ENCODE measurements at places on chromosomes 6 and 20.

DNA sequence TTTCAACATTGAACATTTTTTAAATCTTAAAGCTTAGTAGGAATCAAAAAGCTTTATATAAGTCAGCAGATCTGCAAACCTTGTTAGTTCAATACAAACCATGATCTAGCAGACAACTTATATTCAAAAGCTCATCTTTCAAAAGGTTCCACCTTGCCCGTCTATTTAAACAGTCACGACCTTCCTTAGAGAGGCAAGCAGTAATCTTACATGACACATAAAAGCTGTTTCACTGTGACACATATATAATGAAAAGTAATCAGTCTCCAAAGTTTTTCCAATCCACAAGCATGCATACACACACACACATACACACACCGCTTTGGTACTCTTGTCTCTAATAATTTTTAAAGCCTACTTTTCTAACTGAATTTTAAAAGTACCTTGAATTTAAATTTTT, 12.9 kb downstream of the SOD2 start:
- DNase-seq, result no peak

- DNase-seq, result no peak
These were observed 16.3 kb downstream of the GTSF1L start for GRCh38 chr20:43710370-43711044.

DNA sequence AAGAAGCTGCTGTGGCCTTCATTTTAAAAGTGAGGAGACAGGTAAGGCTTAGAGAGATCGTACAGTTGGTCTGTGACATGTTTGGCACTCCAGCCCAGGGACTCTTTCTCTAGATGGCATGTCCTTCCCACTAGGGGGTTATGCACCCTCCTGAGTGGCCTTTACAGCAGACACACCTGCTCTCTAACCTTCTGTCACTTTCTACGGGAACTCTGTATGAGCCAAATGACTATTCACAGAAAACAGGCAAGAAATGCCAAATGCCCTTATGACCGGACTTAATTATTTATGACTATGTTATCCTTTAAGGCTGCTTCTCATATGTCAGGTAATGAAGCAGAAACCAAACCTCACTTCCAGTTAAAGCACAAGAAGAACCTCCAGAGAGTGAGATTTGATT, 91.2 kb downstream of the MAP3K5 start:
- DNase-seq, result no peak

DNA sequence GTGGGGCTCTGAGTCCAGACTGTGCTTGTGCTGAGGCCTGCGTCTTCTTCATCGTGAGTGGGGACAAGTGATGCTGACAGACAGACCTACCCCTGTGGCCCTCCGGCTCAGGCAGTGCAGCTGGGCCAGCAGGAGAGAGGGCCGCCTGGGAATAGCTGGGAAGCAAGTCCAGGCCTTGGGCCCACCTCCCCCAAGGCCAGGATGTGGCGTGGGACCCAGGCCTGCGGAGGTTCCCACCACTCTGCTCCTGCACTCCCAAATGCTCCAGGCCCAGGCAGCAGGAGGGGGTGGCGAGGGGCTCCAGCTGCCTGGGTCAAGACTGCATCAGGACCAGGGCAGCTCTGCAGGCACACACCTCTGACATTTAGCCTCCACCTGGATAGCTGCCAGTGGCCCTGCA, 38.3 kb downstream of the DAAM2 start:
- no peak for DNase-seq

DNA sequence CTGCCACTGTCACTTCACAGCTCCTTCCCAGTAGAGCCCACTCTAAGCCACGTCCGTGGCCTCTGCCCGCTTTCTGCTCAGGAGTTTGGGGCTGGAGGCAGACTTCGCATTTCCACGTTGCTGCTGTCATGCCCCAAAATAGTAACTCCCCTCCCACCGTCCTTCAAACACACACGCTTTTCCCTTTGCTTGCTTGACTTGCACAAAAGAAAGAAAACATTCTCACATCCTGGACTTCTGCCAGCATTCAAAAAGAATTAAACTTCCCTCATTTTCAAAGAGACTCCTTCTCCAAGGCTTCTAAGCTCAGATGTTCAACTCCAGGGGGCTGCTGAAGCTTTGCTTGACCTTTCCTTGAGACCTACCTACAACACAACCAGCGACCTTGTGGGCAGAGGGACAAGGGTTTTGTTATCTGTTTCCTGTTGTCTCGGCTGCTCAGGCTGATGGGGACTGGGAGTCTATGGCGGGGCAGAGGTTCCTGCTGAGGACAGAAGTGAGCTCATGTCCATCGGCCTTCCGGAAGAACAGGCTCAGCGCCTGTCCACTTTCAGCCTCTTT, 263.8 kb upstream of the FOXQ1 start:
- DNase-seq, result no peak

DNA sequence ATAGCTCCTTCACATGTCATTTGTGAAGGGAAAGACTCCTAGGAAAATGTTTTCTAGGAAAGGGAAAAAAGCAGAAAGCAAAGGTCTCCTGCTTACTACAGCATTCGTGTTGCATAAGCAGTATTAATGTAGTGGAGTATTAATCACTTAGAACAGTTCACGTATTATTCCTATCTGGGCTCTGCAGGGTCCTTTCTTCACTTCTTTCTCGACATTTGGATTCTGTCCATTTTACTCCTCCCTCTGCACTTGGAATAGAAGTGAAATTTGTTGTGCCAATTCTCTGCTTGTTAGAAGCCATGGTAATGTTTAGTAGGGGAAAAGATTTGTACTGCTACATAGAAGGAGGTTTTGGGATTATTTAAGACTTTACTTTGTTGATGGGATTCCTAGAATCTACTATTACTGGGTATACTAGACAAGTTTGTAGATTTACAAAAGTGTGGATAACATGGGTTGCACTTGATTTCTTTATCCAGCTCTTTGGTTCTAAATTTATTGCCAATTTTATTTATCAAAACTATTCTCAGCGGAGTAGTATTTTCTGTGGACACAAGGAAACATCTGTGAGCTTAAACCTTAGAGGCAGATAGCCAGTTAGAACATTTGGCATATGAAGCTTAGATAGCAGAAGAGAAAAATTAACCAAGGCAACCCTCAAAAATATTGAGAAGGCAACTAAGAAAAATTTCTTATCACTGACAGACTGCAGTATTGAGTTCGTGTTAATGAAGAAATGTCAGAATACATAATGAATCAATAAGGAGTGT, 108.4 kb upstream of the ESR1 start:
- no peak for DNase-seq

- DNase-seq, result no peak
These were observed 67.1 kb downstream of the TASP1 start for GRCh38 chr20:13571662-13572061.

DNA sequence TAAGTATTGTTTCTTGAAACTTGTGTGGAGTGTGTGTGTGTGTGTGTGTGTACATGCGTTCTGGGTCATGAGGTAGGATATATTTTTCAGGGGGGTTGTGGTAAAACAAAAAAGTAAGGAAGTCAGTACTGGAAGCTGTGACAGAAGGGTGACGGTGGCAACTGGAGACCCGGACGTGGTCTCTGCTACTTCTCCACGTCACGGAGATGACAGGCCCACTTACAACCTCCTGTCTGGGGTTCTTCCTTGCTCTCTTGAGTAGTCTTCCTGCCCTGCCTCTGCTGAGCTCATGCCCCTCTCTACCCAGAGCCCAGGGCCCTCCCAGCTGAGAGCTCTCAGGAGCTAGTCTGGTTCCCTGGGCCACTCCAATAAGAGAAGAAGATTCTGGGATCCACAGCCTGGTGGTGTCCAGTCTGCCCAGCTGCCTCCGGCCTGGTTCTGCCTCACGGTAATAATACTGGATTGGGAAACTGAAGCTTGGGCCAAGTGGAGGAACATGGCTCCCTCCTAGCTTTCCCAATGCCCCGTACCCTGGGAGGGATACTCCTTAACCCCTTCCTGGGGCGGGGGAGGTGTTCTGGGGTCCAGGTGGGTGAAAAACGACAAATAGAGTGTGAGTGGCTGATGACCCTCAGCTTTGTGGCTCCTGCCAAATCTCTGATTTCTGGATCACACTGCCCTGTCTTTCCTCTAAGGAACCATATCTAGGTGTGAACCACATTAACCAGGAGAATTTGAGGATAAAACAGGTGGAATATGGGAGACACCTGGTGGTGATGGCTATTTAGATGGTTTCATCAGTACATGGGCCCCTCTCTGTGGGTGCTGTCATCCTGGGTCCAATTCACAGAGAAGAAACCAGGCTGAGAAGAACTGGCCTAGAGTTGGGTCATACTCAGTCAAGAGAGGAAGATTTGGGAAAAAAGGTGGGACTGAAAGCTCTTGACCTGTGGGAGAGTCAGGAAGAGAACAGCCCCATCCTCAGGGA, 27.2 kb downstream of the VEGFA start:
- no peak for DNase-seq

GRCh38 chr6:167054987-167055386, 55.8 kb downstream of the CEP43 start:
- DNase-seq, result no peak

- no peak for DNase-seq
These were observed 1.3 kb downstream of the NUP153 start for GRCh38 chr6:17705428-17705777.

GRCh38 chr6:1574083-1574761, 35.5 kb upstream of the FOXC1 start:
- no peak for DNase-seq

DNA sequence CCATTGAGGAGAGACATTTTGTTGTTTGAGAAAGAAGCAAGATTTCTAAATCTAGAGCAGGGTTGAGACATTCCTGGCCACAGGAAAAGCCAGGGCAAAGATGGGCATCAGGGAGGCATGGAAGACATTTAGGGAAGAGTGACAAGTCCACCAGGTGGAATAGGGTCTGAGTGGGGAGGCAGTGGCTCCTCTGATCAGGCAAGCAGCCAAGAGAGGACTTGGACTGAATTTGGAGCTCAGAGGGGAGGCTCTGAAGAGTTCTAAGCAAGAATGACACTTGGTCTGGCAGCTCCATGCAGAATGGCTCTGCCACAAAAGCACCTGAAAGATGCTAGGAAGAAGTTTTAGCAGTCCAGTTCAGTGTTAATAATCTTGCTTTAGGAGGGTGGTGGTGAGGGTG, 120.8 kb downstream of the FYN start:
- no peak for DNase-seq

- no peak for DNase-seq
These were observed 92.8 kb upstream of the SASH1 start for GRCh38 chr6:148249679-148250375.

GRCh38 chr6:7554533-7555275, 13.2 kb downstream of the DSP start:
- no peak for DNase-seq

GRCh38 chr6:1024587-1024986, 287.3 kb upstream of the FOXQ1 start:
- DNase-seq, result no peak

GRCh38 chr6:56677559-56677958, 34.9 kb upstream of the DST start:
- DNase-seq, result no peak

- no peak for DNase-seq
These were observed 112.6 kb downstream of the SASH1 start for GRCh38 chr6:148455225-148455624.

DNA sequence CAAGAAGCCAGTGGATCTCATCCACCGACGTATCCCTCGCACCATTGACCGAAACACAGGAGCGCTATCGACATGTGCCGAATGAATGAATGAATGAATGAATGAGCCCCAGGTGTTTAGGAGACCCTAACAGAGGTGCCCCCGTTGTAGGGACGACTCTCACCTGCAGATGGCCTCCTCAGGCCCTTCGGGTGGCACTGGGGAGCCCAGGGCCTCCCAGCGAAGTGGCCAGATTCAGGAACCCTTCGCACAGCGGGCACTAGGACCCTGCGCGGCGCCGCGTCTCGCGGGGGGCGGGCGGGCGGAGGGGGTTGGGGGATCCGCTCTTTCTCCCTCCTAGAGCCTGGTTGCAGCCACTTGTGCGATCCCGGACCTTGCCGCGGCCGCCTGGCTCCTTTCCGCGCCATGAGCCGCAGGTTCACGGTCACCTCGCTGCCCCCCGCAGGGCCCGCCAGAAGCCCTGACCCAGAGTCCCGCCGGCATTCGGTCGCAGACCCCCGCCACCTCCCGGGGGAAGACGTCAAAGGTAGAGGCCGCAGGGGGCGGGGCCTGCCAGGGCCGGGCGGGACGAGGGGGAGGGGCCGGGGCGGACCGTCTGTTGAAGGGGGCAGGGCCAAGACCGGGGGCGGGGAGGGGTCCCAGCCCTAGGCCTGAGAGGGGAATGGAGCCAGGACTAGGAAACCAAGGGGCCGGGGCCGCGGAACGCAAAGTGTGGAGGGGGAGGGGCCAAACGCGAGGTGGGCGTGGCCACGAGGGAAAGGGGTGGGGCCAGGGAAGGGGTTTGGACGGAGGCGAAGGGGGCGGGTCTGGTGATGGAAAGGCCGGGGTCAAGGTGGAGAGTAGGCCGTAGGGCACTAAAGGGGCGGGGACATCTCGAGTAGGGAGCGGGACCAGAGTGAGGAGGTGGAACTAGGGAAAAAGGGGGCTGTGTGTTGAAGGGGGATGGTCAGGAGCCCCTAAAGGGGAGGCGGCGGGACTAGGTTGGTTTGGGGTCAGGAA, 7.4 kb upstream of the SLC12A5 start:
- no peak for DNase-seq

DNA sequence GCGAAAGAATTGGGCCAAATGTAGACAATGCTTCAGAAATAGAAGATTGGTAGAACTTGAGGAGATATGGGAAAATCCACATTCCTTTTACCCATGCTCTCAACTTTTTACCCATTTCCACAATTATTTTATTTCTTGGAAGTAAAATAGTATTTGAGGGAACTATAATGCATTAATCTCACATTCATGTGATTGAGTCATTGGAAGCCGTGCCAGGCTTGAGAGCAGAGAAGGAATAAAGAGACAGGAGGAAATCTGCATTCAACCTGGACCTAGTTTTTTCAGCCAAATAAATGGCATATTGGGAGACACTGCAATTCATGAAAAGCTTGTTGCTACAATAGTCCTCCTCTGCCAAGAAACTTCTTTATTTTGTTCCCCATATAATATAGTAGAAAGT, 2.8 kb upstream of the NUP153 start:
- DNase-seq, result no peak

DNA sequence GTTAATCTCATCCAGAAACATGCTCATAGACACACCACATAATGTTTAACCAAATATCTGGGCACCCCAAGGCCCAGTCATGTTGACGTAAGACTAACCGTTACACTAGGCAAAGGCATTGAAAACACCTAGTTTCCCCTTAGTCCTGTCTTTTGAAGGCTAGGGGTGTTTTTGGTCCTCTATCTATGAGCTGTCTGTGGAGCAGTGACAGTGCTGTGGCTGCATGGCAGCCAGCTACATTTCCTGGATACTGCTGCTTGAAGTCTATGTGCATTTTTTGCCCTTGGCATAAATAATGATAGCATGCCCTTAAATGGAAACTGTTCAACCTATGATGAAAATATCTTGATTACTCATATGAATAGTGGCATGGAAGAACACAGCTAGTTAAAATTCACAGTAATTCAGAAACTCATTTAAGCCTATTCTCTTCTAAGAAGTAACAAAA, 18.6 kb downstream of the FARS2 start:
- DNase-seq, result no peak

DNA sequence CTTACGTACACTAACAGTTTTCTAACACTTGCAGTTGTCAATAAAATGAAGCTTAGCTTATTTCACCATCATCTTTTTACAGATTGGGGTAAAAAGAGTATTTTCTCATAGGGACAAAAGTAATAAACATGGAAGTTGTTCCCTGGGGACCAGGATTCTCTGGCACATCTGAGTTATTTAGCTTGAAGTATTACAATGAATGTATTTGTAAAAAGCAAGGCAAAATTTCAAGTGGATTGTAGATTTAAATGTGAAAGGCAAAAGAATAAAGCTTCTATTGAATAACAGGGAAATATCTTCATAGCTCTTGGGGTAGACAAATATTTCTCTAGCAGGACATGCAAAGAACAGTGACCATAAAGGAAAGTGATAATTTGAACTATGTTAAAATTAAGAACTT, 260.0 kb upstream of the ECI2 start:
- DNase-seq, result no peak

All from cerebellar nuclear complex (tissue), 1 donor.